ENCODE measurements at places on chromosomes 11 and 22. TPM values are rescaled to one million over a fixed set of nuclear protein-coding genes. Genes with fewer than 3 reads are reported as not detected.

Gene DUSP8
- 0.74 TPM for total RNA-seq

Gene SMC1B
- 0.03 TPM for total RNA-seq

Gene NLRP14
- not detected for total RNA-seq

Gene DTX4
- total RNA-seq = 4.9 TPM

Gene DDX25
- not detected for total RNA-seq

Gene SESN3
- 0.07 TPM for total RNA-seq

Gene SLC22A12
- not detected for total RNA-seq

Gene LRRN4CL
- total RNA-seq = 0.12 TPM

Gene KRTAP5-10
- not detected for total RNA-seq

Gene PRMT3
- 39.1 TPM for total RNA-seq

Gene OR52N4
- total RNA-seq = not detected

Gene POU2AF2
- total RNA-seq = not detected

Gene TIGD3
- 0.90 TPM for total RNA-seq

Gene PHLDA2
- 105 TPM for total RNA-seq

Gene SLC22A6
- total RNA-seq = not detected

Gene TALDO1
- total RNA-seq = 392 TPM

Gene DRICH1
- total RNA-seq = 0.36 TPM

Gene KCNE3
- not detected for total RNA-seq

Gene GUCY1A2
- 0.05 TPM for total RNA-seq

Gene OOSP4B
- total RNA-seq = not detected

Gene ANGPTL5
- total RNA-seq = 0.14 TPM

Gene TLCD5
- total RNA-seq = 6.1 TPM

Gene HORMAD2
- not detected for total RNA-seq

Gene MISFA
- total RNA-seq = 2.1 TPM

Gene FGF3
- not detected for total RNA-seq

Gene TPBGL
- total RNA-seq = 0.09 TPM

Gene RFPL1
- total RNA-seq = not detected

Gene FGF4
- total RNA-seq = not detected

Gene VSIG2
- total RNA-seq = not detected

Gene CAPRIN1
- total RNA-seq = 169 TPM

Gene TMEM45B
- not detected for total RNA-seq

Gene SLC15A3
- total RNA-seq = not detected

Gene OR51B4
- total RNA-seq = not detected

Gene MED17
- total RNA-seq = 23.1 TPM

Gene POU2AF3
- 1.4 TPM for total RNA-seq

Gene MYO18B
- 0.05 TPM for total RNA-seq

Gene P2RX6
- 0.79 TPM for total RNA-seq

Gene APOA1
- total RNA-seq = 0.13 TPM

Gene CABP7
- total RNA-seq = 0.16 TPM

Gene MS4A8
- total RNA-seq = not detected

Gene SAA1
- total RNA-seq = 3.4 TPM

Gene SHISAL1
- 3.5 TPM for total RNA-seq

Gene MUC6
- total RNA-seq = not detected

Gene OR52H1
- total RNA-seq = not detected

Gene MYOD1
- total RNA-seq = 0.06 TPM

Gene ME3
- 15.8 TPM for total RNA-seq

Gene OR2D2
- not detected for total RNA-seq

Gene CCDC188
- total RNA-seq = not detected

Gene C11orf42
- total RNA-seq = not detected

Gene BIK
- 1.7 TPM for total RNA-seq

Gene IGLL1
- total RNA-seq = not detected

Gene PKNOX2
- total RNA-seq = not detected
